NCI-H1417 treated with DMSO at 0.1 percent for 48 hours (cell line): ENCODE measurements at places on chromosomes 11 and 22.
A peak's percentile ranks its signal among the peaks of the same experiment; 100 is the strongest.

- DNase-seq, result no peak
These were observed 22.0 kb upstream of the CABP2 start for GRCh38 chr11:67545280-67545679.

DNA sequence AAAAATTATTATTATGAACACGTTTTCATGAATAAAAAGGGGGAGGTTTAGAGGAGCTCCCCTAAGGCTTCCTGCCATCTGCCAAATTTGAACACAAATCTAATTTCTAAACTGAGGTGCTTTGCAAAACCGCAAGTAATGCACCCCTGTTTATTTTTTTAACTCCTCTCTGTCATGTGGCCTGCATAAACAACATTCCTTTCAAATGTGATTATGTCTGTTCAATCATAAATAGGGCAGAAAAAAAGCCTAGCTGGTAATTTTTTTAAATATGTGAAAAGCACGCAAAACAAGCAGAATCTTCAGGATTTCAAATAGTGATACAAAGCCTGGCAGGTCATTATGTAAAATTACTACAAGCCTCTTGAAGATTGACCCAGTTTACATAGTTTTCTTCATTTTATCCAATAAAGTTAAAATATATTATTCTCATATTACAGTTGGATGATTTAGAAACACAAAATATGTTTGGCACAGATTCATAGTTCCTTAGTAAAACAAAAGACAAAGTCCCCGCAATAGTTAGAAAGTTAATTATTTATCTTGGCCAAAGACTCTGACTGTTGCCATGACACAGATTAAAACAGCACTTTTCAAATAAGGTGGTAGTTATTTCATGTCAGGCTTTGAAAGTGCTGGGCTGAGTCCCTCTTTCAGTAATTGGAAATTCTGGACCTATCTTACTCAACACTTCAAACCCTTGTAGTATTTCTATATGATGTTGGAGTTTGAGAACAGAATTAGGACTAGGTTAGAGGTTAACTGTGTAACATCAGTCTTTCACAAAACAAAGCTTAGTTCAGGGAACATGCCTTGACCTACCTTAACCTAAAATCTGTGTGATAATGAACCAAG is 200.3 kb upstream of the MPPED2 start:
- no peak for DNase-seq

- no peak for DNase-seq
These were observed 342.5 kb downstream of the NTM start for GRCh38 chr11:131712897-131713296.

DNA sequence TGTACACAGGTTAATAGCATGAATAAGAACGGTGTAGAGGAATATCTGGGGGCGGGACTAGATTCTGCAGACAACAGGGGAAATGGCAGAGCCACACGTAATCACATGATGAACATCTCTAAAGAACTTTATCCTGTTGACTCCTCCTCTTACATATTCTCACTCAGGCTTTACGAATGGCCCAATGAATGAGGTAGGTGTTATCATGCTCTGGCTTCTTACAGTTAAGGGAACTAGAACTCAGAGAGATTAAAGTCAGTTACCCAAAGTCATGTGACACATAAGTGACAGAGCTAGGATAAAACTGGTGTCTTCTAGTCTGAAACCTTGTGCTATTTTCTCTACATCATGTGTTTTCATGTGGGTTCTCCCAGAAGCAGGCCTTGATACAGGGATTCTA is 49.0 kb upstream of the BMAL1 start:
- DNase-seq, result no peak

DNA sequence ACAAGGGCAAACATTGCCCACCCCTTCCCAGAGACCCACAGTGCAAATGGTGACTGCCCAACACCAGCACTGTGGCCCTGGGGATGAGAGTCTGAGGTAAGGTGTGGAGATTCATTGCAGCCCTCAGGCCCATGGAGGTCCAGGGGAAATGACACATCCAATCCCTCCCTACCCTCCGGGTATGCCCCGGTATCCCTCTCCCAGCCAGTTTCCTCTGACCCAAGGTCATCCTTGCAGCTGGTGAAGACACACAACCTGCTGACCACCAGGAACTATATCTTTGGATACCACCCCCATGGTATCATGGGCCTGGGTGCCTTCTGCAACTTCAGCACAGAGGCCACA is 18.9 kb upstream of the UVRAG start:
- no peak for DNase-seq

- no peak for DNase-seq
These were observed 3.3 kb upstream of the DDI1 start for GRCh38 chr11:104033134-104033533.

DNA sequence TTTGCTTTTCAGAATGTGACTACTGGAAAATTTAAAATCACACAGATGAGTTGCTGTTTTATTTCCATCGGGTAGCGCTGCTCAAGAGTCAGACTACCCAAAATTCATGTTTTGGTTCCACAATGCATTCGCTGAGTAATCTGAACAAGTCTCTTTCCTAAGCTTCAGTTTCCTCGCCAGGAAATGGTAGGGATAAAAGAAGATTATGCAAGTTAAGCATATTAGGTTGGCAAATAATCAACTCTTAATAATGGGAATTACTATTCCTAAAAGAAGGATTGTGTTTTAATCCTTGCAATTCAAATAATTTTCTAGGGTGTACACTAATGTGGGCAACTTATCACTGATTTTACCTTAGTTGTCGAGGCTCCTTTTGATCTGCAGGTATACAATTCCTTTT is 326.5 kb downstream of the LARGE1 start:
- no peak for DNase-seq

DNA sequence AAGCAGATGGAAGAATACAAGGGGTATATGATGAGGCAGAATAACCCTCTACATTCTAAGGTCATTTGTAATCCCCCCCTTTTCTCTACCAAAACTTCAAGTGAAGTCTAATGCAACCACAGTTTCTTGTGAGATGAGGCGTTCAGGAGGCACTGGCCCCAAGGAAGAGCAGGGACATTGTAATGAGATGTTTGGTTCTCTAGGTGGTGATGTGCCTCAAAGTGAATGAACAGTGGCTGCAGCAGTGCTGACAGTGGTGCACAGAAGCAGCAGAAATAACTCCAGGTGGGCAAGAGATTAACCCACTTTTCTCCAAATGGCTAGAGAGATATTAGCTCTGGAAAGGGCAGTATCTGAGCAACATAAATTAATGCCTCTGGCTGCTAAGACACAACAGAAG is 33.8 kb downstream of the PDGFD start:
- no peak for DNase-seq

- DNase-seq, result no peak
These were observed 49.0 kb downstream of the SC5D start for GRCh38 chr11:121341609-121342008.

DNA sequence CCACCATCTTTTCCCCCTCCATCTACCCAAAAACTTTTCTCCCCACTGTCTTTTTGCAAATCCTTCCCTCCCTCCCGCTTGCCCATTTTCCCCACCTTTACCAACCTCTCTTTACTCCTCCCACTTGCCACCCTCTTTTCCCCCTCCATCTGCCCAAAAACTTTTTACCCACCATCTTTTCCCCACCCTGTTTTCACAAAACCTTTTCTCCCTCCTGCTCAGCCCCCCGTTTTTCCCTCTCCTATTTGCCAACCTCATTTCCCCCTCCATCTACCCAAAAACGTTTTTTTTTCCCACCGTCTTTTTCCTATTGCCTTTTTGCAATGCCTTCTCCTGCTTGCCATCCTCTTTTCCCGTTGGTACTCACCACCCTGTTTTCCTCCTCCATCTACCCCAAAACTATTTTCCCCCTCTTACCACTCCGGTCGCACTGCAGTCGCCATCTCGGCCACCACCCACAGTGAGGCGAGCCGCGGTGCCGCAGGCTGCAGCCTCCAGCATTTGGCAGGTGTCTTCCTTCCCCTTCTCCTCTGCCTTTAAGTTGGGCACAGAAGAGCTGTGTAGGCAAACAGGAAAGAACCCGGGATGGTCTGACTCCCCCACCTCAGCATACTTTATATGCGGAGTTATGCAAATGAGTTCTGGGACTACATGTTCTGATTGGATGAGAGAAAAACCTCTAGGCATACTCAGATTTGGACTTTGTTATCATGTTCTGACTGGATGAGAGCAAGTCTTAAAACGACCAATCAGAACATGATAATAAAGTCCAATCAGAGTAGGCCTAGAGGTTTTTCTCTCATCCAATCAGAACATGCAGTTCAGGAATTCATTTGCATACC is 121.2 kb upstream of the VPREB1 start:
- no peak for DNase-seq

- no peak for DNase-seq
These were observed 309.5 kb downstream of the CADM1 start for GRCh38 chr11:115194802-115195110.

- DNase-seq, result no peak
These were observed 760.2 kb downstream of the DLG2 start for GRCh38 chr11:84866922-84867321.

- no peak for DNase-seq
These were observed 2.7 kb downstream of the ZBED4 start for GRCh38 chr22:49856343-49856742.

DNA sequence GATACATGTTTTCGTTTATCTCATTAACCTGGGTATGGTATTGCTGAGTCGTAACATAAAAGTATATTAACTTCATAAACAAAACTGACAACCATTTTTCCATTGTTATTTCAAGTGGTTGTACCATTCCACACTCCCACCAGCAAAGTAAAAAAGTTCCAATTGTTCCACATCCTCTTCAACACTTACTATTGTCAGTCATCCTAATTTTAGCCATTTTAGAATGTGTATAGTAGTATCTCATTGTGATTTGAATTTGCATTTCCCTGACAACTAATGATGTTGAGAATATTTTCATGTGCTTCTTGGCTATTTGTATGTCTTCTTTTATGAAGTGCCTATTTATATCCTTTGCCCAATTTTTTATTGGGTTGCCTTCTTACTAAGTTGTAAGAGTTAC is 10.5 kb upstream of the CD3E start:
- no peak for DNase-seq

- DNase-seq, result no peak
These were observed 78.5 kb upstream of the PITPNB start for GRCh38 chr22:27997538-27997937.

GRCh38 chr11:86636275-86636674 is 36.1 kb downstream of the ME3 start:
- DNase-seq, result no peak

DNA sequence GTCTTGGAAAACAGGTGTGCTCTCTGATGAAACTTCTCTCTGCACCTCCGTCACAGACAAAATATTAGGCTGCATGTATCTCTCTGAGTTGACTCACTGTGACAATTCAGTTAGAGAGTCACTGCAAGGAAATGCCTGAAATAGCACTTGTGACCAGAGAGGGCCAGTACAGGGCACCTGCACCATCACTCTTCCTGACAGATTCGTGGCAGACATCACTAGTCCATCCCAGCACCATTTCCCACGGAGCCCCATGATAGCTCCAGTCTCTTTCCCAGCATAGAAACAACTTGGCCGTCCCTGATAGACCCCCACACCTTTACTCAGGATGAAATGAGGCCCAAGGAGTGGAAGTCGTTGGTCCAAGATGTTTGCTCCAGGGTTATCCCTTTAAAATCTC is 73.3 kb upstream of the ISX start:
- DNase-seq, result no peak

DNA sequence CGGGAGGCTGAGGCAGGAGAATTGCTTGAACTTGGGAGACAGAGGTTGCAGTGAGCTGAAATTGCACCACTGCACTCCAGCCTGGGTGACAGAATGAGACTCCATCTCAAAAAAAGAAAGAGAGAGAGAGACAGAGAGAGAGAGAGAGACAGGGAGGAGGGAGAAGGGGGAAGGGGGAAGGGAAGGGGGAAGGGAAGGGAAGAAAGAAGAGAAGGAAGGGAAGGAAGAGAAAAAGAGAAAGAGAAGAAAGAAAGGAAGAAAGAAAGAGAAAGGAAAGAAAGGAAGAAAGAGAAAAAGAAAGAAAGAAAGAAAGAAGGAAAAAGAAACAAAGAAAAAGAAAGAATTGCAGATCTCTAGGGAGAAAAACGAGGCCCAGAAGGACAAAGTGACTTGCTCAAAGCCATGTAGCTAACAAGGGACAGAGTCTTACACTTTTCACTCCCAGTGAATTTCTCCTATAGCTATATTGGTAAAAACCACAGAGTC is 73.8 kb upstream of the BIRC3 start:
- DNase-seq, result no peak

- DNase-seq, result no peak
These were observed 5.7 kb downstream of the MUC5AC start for GRCh38 chr11:1163321-1163910.

DNA sequence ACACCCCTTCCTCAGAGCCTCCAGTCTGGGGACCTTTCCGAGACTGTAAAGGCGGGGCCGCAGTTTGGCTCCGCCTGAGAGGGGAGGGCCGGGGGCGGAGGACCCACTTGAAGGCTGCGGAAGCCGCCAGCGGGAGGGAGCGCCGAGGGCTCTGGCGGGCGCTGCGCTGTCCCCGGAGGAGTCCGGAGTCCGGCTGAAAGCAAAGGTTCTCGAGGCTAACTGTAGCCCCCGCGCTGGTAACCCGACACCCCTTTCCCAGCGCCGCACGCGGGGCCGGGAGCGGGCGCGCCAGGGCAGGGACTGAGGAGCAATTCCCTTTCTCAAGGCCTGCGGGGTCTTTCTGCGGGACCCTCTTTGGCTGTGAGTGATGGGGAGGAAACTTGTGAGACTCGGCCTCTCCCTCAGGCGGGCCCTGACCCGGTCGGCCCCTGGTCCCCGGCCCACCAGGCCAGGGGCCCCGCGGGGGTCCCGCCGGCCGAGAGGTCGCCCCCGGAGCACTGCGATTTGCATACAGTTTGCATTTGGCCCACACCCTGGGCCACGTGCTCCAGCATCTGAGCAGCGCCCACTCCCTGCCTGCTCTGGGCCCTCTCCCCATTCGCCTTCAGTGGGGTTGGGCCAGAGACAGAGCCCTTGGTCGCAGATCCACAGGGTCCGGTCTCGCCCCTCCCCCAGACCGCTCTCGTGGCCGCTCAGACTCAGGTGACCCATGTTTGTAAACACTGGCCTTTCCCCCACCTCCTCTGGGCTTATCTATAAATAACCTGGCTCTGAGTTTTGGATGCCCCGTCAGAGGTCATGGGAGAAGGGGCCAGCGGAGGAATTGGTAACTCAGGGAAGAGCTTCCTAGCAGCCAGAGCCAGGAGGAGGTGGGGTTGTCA is 519 bp upstream of the ART5 start:
- DNase-seq, result peak; percentile 5

DNA sequence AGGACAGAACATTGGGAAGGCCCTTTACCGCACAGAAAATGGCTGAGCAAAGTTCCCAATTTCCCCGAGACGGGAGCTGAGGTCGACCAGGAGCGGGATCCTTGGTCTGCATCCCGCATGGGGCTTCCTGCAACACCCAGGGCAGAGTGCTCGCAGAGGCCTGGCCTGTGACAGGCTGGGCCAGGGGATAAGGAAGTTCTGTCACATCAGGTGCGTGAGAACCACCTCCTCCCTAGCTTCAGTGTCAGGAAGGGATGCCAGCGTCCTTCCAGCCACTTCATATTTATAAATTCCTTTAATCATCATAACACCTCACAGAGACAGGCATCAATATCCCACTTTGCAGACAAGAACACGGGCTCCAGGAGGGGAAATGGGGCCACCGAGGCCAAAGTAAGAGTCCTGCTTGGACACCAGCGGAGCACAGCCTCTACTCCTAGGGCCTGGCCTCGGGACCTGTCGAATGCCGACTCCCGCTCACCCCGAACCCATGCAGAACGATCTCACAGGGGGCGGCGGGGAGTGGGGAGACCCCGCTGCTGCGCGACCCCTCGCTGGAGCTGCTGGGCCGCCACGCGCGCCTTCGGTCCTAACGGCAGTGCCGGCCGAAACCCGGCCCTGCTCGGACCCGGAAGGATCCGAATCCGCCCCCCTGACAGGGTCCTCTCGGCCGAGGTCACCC is 532 bp downstream of the BET1L start:
- no peak for DNase-seq
